Left renal pelvis (tissue), 4 donors: ENCODE measurements at places on chromosomes 16 and 17.

- DNase-seq, result no peak
Measured at GRCh38 chr16:85600078-85600477, 13.0 kb upstream of the GSE1 start.

DNA sequence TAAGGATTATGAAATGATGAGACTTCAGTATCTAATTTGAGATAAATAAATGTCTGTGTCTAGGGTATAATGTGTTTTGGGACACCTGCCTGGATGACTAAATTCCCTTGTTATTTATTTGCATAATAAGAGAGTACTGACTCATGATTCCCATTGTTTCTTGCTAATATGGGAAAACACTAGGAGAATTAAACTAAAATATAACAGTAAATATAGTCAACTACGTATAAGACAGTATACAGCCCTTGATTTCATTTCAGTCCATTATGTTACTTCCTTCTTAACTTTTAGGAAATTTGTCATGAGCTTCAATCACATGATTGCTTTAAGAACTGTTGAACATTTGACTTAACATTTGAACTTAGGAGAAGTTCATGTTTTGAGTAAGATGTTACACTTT, 62.4 kb downstream of the VMP1 start:
- DNase-seq, result no peak

DNA sequence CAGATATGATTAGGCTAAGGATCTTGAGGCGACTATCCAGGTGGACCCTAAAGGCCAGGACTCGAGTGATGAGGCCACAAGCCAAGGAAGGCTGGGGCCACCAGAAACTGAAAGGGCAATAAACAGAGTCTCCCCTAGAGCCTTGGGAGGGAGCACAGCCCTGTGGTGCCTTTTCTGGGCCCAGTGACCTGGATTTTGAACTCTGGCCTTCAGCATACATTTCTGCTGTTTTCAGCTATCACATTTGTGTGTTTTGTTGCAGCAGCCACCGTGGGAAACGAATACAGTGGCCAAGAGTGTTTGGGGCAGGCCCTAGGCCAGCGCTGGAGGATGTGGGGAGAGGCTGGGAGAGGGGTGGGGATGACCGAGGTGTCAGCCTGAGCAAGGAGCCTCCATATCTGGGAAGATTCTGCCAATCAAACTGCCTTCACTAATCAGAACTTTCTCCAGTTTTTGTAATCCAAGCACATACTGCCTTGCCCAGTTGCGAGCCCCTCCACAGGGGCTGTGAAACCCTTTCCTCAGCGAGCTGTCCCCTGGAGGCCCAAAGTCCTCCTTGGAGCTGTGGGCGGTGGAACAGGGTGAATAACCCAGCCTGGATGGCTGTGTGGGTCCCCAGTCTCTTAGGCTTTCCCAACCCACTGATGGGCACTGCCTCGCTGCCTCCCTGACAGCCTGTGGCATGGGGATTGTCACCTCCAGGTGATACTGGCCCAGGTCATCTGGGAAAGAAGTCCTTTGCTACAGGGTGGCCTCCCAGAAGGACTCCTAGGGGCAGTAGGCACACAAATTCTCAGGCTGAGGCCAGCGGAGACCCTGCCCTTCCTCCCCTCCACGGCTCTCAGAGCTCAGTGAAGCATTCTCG, 16.8 kb downstream of the B9D1 start:
- DNase-seq, result no peak

- DNase-seq, result no peak
Measured at GRCh38 chr16:67558859-67559258, 3.5 kb upstream of the CTCF start.

DNA sequence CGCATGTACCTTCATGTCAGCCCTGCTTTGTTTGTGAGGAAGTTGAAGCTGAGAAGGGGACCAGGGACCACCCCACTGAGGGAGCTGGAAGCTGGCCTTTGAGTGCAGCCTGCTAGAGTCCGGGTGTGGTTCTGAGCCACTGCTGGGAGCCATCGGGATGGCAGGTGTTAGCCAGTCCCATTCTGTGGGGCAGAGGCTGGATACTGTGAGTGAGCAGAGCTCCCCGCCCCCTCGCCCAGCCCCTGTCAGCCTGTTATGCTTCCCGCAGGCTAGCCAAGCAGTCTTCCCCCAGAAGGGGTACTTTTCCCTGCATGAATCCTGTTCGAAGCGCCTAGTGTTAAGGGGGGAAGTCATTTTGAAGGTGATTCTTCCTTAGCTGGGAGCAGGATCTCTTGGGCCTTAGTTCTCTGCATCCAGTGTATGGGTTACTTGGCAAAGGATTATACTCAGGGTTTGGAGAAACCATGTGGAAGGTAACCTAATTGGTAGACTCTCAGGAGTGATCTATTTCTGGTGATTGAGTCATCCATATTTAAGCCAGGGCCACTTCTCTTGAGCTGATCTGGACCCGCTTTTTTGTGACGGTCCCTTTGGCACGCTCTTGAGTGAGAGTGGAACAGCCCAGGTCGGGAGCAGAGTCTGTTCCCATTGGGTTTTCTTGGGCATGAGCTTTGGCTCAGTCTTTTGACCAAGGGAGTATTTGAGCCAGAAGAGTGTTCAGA, 23.8 kb downstream of the AKAP1 start:
- no peak for DNase-seq
